ENCODE measurements at places on chromosomes 1 and 21.

GRCh38 chr1:65756616-65757015 lies 36.1 kb upstream of the PDE4B start:
- DNase-seq = no peak

- peak; percentile 29 for DNase-seq
These were observed 36.6 kb downstream of the CCDC185 start for GRCh38 chr1:223429821-223430220.

- peak; percentile 3 for DNase-seq
These were observed 10.2 kb upstream of the CDC7 start for GRCh38 chr1:91490501-91490900.

DNA sequence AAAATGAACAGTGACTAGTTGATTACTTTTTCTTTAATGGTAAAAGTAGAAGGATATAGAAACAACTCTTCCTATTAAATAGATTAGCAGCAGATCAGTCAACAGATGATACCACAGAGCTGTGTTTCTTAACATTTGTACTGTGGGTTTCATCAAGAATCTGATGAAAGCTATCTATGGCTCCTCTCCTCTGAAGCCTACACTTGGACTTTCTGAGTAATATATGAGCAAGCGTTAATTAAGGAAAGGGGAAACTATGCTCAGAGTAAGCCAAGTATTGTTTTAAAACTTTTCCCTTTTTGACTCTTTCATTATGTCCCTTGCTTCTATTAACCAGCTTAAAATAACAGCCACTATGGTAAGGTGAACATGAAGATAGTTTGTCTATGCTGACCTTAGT lies 10.8 kb downstream of the ARID4B start:
- DNase-seq = no peak

GRCh38 chr1:62407398-62408009 lies 29.3 kb upstream of the USP1 start:
- peak; percentile 60 for DNase-seq

GRCh38 chr1:180545991-180546390 lies 12.8 kb upstream of the OVAAL start:
- no peak for DNase-seq

DNA sequence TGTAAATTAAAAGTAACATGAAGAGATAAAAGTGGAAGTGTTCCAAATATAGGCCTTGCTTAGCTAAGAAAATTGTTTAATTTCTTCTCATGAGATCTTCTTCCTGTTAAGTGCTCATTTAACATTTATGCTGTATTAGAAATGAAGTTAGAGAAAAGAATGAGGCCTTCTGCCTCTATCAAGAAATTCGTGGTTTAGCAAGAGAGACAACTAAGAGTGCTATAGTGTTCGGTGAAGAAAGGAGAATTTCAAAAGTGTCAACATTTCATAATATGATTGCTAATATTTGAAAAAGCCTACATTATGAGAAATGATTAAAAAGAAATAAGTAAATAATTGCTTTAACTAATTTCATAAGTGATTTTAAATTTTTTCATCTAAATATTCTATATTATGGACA lies 18.8 kb upstream of the MNDA start:
- no peak for DNase-seq

GRCh38 chr1:6484826-6485167 lies 6.7 kb downstream of the PLEKHG5 start:
- DNase-seq = no peak

DNA sequence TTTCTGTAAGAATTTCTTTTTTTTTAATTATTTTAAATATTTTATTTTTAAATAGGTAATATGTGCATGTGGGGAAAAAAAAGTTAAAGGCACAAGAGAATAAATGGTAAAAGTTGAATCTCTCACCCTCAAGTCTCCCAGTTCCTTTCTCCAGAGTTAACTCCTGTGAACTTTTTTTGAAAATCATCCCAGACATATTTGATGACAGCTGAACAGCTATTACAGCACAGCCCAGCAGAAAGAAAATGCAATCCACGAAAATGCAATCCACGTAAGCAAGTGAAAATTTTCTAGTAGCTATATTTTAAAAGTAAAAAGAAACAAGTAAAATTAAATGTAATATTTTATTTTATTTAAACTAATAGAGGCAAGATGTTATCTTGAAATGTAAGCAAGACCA lies 310.0 kb upstream of the RUNX1 start:
- no peak for DNase-seq

- no peak for DNase-seq
These were observed 136.6 kb downstream of the LYPLAL1 start for GRCh38 chr1:219310181-219310728.

DNA sequence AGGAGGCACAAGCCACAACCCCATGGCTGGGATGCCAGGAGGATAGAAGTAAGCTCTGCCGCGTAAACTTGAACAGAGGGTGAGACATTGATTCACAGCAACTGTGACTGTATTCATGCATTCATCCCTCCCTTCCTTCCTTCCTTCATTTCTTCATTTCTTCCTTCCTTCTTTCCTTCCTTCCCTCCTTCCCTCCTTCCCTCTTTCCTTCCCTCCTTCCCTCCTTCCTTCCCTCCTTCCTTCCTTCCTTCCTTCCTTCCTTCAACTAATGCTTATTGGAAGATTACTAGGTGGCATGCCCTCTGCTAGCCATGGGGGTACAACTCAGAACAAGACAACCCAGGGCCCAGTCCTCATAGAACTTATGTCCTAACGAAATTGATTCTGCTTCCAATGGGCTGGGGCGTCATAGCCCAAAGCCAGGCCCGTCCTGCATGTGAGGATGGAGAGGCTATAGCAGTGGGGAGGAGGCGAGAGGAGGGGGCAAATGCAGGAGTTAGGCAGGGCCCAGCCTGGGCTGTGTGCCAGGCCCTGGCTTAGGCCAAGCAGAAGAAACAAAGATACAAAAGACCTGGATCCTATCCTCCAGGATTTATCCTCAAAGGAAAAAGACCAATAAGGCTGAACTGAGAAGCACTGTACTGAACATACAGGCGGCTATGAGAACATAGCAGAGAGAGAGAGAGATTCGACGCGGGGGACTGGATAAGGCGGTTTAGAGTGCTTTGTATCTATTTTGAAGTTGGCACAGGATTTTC lies 24.4 kb upstream of the PAXBP1 start:
- no peak for DNase-seq

DNA sequence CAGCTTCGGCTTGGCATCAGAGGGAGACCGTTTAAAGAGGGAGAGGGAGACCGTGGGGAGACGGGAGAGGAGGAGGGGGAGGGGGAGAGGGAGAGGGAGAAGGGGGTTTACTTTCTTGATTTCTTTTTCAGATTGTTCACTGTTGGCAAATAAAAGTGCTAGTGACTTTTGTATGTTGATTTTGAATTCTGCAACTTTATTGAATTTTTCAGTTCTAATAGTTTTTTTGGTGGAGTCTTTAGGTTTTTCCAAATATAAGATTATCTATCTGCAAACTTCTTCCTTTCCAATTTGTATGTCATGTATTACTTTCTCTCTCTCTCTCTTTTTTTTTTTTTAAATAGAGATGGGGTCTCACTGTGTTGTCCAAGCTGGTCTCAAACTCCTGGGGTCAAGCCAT lies 104.0 kb downstream of the PPP1R12B start:
- DNase-seq = no peak

- peak; percentile 93 for DNase-seq
These were observed 15.2 kb upstream of the HMCN1 start for GRCh38 chr1:185719021-185719420.

- no peak for DNase-seq
These were observed 93.9 kb downstream of the KCNJ15 start for GRCh38 chr21:38350684-38351083.

DNA sequence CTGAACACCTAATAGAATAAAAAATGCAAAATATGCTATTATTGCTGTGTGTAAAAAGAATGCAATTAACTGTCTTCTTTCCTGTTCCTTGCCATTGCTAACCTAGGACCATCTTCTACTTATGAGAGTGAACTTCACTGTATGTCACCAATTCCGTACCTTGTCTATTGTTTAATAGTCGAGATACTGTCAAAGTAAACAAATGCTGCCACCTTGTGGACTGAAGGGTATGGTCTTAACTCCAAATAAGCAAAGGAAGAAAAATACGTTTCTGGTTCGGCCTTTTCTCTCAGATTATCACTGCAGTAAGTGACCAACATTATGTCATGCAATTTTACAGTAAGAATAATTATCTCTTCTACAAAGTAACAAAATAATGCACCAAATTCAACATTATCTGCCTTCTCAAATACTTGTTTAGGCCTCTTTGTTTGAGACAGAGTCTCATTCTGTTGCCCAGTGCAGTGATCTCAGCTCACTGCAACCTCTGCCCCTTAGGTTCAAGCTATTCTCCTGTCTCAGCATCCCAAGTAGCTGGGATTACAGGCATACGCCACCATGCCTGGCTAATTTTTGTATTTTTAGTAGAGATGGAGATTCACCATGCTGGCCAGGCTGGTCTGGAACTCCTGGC lies 133.4 kb downstream of the COP1 start:
- peak; percentile 55 for DNase-seq

DNA sequence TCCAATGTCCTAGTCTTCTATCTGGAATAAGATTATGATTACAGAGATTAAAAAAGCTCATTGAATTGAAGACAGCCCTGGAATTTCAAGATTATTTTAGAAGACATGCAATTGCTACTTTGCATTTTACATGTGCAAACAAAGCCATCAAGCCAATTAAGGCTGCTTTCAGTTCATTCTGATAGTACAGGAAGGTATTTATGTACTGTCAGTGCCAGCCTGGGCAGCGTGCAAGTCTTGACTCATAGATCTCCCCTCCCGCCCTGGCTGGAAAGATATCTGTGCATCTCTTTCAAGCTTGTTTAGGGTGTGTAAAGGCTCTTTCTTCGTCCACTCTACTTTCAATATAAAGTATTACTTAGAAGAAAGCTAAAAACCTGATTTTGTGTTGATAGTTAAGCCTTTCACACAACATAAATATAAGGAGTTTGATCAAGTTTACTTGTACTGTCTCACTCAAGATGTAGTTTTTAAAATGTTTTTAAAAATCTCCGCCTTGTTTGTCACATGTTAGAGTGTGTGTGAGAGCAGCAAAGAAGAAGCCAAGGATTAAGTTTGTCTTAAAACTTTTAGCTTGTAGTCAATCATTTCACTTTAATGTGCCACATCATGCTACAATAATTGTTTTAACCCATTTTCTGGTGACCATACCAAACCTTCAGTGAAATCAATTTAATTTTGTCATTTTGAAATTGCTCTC lies 13.6 kb upstream of the LYPLAL1 start:
- DNase-seq = no peak

DNA sequence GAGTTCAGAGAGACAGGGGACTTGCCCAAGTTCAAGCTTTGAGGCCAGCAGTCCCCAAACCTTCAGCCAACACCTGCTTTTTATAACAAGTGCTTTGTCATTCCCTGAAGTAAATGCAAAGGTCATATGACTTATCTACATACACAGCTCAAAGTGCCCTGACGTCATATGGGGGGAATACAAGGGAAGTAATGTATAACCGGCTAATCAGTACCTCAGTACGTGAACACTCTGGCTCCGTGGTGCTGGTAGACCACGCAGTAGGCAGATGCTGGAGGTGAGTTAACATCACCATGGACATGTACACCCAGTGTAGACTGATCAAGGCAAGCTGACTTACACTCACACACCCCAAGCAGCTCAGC lies 60.0 kb downstream of the BACE2 start:
- DNase-seq = no peak

- DNase-seq = no peak
These were observed 264.2 kb downstream of the NPHP4 start for GRCh38 chr1:5727871-5728643.

DNA sequence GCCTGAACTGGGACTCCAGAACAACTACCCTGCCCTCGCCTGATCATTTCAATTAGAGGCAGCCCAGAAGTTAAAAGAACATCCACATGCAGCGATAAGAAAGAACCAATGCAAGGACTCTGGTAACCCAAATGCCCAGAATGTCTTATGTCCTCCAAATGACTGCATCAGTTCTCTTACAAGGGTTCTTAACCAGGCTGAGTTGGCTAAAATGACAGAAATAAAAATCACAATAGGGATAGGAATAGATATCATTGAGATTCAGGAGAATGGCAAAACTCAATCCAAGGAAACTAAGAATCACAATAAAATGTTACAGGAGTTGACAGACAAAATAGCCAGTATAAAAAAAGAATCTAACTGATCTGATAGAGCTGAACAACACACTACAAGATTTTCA lies 80.1 kb upstream of the PTGFR start:
- DNase-seq = no peak

GRCh38 chr1:41418857-41419583 lies 57.8 kb downstream of the FOXO6 start:
- peak; percentile 92 for DNase-seq

DNA sequence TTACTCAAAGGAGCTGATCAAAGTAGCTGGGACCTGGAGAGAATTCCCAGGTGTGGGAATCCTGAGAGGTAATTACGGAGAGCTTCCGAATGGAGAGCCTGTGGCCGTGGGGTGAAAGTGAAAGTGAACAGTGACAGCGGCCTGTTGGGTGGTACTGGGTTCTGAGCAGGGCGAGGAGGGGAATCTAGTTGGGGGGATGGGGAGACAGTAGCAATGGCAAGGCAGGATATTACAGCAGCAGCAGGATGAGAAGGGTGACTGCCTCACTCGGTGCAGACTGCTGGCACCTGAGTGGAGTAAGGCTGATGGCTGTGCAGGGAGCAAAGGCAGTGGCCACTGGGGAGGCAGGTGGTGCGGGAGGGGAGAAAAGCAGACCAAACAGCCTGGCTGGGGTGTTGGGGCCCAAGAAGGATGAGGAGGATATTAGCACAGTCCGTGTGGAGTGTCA lies 70.3 kb upstream of the PRDX6 start:
- no peak for DNase-seq

DNA sequence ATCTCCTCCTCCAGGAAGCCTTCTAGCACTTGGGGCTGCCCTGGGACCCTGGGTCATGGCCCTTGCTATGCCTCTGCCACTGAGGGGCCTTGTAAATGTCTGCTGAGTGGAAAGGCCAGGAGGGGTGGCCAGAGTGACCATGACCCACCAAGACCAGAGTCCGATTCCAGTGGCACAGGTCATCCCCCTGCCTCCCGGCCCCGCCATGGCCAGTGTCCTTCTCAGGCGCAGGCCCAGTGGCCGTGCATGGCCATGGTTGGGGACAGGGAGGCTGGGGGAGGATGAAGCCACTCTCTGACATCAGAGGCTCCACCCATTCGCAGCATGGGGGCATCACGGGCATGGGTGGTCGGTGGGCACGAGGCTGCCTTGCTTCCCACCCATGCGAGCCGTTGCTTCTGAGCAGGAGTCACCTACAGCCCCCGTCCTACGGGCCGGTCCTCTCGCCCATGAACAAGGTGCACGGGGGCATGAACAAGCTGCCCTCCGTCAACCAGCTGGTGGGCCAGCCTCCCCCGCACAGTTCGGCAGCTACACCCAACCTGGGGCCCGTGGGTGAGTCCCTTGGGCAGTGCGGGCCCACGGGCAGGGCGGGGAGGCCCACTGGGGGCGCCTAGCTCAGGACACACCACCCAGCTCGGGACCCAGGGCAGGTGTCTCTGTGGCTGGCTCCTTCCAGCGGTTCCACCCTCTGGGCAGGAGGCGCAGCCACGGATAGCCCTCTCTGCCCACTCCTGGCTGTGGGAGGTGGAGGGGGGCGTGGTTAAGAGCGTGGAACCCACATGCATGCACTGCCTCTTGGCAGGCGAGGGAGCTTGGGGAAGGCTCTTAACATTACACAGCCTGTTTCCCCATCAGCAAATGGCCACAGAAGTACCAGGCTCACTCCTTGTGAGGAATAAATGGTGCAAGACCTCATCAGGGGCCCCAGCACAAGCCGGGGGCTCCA lies 22.4 kb upstream of the CCDC27 start:
- DNase-seq = no peak

GRCh38 chr21:35428489-35428888 lies 379.4 kb upstream of the RUNX1 start:
- peak; percentile 4 for DNase-seq

GRCh38 chr1:58991305-58991704 lies 207.5 kb upstream of the JUN start:
- no peak for DNase-seq

- no peak for DNase-seq
These were observed 311.5 kb upstream of the DEPDC1 start for GRCh38 chr1:68808351-68808750.

Measured in EL (cell line).